Activated CD8-positive, alpha-beta memory T cell treated with anti-CD3 and anti-CD28 coated beads, Interleukin-2, amount 50 U/mL, for 48 hours (primary cell): ENCODE measurements at places on chromosomes 13 and 19.
A peak's percentile ranks its signal among the peaks of the same experiment; 100 is the strongest.

DNA sequence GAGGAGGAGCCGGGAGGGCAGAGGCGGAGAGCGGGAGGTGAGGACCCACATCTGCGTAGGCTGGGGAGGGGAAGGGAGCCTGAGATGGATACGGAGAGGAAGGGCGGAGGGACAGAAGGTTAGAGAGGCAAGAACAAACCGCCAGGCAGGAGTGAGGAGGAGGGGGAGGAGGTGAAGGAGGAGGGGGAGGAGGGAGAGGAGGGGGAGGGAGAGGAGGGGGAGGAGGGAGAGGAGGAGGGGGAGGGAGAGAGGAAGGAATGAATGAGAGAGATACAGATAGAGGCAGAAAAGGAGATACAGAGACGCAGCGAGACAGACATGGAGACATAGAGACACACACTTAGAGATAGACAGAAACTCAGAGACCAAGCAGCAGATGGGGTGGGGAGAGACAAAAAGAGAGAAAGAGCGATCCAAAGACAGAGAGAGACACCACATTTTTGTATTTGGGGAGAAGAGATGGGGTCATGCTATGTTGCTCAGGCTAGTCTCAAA is 782 bp upstream of the CA11 start:
- DNase-seq, result no peak

- no peak for DNase-seq
Observed at GRCh38 chr13:79374578-79374977, 31.5 kb downstream of the RBM26 start.

DNA sequence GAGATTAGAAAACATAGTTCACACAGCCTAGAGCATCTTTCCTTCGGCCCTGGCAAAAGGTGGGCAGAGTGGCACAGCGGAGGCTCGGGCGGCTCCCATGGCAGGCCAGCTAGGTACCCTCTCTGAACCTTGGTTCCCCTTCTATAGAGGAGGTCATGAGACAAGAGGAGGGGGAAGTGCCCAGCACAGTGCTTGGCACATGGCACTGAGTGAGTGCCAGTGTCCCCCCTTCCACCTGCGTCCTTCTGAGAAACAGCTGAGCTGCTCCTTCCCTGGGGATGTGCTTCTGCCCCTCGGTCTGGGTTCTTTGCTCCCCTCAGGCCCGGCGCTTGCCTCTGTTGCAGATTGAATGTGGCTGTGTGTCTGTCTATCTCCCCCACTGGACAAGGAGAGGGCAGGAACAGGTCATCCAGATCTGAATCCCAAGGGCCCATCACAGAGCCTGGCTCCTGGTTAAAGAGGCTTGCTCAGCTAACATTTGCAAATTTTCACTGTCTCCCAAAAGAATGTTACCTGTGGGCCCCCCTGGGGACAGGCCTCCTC is 165.6 kb downstream of the USP12 start:
- DNase-seq, result peak; percentile 32

- peak; percentile 73 for DNase-seq
Observed at GRCh38 chr13:44259045-44260027, 114.3 kb upstream of the SERP2 start.

DNA sequence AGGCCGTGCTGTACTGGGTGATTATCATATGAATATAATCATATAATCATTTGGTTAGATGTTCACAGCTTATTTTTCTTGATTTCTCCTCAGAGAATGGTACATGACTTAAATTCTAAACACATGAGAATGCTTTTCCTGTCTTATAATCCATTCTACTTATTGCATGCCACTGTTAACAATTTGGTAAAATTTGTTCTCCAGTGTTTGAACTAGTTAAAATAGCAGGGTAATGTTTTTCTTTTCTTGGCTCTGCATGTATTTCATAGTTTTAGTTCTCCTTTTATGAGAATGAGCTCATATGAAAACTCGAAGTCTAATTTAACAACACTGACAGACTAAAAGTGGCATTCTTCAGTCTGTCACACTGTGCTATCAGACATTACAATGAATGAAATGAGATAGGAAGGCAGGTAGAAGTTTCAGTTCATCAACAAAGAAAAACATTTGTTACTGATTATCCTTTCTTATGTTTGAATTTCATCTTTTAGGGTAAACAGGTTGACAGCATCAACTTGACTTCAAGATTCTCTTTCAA is 10.2 kb downstream of the SPRYD7 start:
- DNase-seq, result no peak

DNA sequence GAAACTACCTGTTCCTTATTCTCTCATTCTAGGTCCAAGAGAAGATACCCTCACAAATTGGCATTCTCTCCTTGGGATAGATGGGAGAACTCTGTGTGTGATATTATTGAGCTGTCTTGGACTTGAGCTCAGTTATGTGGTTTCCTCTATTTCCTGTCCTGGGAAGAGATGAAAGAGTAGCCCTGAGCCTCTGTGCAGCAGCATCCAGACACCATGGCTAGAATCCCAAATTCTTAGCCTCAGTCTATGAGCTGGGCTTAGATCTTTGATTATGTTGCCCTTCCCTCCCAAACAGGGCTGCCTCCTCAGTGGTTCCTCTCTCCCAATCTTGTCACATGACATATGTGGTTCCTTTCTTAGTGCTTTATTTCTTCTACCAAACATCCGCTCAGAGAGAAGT is 290.7 kb downstream of the SPRY2 start:
- no peak for DNase-seq

- DNase-seq, result no peak
Observed at GRCh38 chr19:4597278-4597974, 37.9 kb upstream of the SEMA6B start.

DNA sequence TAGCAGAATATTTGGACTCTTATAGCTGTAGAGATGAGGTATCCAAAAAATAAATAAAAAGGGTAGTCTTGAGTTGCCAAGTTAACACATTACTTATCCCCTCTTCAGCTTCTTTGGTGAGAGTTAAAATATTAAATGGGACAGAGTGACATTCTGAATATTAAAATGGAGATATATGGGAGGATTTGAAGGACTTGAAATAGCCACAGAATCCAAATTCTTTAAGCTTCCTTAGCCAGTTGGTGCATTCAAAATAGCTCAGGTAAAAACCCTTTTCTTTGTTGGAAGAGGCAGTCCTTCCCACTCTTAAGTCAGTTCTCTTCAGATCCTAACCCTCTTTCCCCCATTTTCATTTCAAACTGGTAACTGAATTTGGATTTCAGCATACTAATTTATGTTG is 130.1 kb upstream of the KLF12 start:
- DNase-seq, result no peak
